ENCODE measurements at places on chromosomes 7 and 10.

GRCh38 chr10:6586501-6586900 lies 6.4 kb upstream of the PRKCQ start:
- DNase-seq: no peak

DNA sequence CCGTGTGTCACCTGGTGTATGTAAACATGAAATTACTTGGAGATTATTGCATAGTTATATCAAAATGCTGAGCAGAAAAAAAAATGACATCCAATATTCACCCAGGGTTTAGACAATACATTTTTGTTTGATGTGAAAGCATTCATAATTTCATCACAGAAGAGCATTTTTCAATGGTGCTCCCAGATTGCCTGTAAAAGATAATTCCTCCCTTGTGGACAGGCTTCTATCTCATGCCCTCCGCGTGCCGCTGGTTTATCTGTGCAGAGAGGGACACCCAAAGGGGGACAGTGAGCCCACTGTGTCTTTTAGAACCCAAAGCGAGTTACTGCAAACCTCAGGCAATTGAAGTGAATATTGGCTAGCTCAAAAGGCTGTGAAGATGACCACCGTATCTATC lies 126.2 kb upstream of the KLF6 start:
- DNase-seq: no peak

GRCh38 chr10:71243756-71244395 lies 31.5 kb downstream of the UNC5B start:
- no peak for DNase-seq

DNA sequence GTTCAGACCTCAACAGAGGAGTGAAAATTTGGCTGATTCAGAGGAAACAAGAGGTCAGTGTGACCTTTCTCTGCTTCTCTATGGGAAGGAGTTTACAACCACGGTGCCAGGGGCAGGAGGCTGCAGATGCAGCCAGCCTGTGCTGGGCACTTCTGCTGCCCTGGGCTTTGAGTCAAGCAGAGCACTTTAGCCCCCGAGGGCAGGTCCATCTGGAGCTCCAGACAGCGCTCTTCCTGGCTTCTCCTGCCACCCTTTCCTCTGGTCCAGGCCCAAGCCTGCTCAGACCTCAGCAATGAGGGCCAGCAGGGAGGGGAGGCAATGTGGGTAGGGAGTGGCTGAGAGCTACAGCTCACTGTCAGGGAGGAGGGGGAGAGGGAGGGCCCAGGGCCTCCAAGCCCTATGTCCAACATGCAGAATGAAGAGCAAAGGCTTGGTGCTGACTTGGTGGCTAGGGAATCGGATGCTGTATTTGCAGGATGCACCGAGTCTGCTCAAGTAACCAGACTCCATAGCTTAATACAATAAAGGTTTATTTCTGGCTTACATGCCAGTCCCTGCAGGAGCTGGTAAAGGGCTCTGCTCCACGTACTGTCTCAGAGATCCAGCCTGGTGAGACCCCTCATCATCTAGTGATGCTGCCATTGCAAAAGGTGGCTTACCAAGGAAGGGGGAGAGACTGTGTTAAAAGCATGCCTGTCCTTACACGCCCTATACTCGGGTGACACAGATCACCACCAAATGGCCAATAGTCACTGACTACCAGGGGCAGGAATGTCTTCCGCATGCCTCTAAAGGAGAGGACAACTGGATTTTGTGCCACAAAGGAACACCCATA lies 481.6 kb downstream of the RPS24 start:
- DNase-seq: no peak

DNA sequence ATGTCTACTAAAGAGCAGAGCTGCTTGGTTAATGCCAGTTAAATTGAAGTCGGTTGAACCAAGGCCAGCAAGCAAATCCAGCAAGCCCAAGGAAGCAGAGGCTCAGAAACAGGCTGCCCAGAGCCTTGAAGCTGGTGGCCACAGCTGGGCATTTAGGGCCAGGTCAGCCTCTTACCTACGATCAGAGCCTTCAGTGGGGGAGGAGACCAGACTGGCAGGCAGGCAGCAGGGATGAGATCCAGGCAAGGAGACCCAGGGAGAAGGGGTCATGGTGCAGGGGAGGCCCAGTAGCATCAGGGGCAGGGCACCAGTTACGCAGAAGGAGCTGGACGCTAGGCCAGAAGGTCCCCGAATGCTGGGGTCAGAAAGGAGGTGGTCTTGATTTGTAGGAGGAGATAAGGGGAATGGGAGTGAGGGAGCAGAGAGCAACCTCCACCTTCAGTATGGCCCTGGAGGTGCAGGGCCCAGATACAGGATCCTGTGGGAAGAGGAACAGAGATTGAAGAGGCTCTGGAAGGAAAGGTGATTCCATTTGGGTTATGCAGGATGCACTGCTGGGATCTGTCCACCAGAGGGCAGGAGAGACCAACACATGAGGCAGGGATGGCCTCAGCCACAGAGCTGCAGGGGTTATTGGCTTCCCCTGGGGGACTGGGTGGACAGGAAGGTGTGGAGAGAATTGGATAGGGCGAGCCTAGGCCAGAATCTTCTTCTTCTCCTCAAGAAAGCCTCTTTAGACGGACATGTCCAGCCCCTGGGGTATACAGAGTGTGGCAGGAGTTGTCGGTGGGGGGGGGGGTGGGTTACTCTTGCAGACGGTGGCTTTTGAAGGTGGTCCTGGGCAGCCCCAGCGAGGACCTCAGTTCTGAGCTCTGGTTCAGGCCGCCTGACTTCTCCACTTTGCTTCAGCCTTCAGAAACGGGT lies 132.6 kb upstream of the PODXL start:
- peak; percentile 45 for DNase-seq

DNA sequence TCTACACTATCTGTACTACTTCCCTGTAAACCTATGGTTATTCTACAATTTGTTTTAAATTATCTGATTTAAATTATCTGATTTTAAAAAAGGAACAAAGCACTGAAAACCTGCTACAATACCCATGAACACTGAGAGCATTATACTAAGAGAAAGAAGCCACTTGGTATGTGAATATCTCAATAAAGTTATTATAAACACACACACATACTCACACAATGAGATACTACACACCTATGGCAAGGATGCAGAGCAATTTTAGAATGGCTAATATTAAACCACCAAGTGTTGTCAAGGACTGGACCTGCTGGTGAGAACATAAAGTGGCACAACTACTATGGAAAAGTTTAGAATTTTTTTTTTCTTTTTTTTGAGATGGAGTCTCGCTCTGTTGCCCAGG lies 82.7 kb downstream of the IGF2BP3 start:
- no peak for DNase-seq

- DNase-seq: no peak
These were observed 508 bp upstream of the TECPR1 start for GRCh38 chr7:98252425-98253054.

GRCh38 chr7:143304938-143305337 lies 11.0 kb upstream of the CLCN1 start:
- DNase-seq: no peak

DNA sequence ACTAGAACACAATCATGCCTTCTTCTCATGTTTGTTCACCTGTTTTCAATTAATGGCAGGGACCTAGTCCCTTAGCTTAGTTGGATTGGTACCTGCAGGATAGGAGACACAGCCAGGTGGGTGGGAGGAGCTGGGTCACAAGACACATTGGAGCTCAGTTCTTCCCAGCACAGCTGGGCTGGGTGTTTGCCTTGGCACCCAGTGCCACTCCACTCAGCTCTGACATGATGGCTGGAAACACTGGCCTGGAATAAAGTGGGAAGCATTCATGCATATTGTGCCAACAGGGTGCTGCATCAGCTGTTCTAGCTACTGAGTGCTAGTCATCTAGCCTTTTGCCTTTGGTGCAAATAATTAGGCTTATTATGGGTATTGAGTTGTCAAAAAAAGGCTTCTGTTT lies 226.1 kb downstream of the PTEN start:
- DNase-seq: no peak

DNA sequence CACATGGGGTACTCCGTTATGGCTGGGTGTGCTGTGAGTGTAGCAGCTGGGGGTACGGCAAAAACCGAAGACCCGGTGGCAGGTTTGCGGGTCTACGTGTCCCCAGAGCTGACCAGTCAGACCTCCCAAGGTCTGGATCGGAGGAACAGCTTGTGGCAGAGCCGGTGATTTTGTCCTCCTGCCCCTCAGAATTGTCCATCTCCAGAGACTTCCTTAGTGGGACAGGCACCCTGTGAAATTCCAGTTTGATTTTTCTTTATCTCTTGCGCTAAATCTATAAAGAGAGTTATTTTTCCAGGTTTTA lies 1.0 kb downstream of the EIF3B start:
- DNase-seq: no peak

DNA sequence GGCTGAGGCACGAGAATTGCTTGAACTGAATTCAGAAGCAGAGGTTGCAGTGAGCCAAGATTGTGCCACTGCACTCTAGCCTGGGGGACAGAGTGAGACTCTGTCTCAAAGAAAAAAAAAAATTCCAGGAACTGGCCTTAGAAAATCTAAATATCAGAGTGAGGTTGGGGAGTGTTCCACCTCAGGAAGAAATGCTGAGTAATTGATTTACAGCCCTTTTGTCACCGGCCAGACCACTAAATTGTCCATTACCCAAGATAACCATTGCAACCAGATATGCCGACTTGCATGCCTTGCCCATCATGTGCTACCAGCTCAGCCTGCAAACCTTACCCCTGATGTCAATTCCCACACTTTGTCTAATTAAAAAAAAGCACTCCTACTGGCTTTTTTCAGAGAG lies 42.4 kb downstream of the CRCP start:
- no peak for DNase-seq

- DNase-seq: peak; percentile 1
These were observed 20.0 kb downstream of the COPG2 start for GRCh38 chr7:130648580-130648979.

DNA sequence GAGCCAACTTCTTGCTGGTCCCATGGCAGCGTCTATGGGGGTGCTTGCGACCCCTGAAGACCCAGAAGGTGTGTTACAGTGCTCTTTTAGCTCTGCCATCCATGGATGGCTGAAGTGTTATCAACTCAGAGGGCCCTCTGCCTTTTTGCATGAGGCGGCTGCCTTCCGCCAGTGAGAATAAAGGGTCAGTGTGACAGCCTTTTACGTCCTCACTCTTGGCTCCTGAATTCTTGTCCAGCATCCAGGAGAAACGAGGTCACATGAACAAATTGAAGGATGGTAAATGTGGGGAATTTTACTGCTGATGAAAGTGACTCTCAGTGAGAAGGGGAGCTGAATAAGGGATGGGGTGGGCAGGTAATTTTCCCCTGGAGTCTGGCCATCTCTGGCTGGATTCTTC lies 24.1 kb downstream of the SSMEM1 start:
- no peak for DNase-seq

DNA sequence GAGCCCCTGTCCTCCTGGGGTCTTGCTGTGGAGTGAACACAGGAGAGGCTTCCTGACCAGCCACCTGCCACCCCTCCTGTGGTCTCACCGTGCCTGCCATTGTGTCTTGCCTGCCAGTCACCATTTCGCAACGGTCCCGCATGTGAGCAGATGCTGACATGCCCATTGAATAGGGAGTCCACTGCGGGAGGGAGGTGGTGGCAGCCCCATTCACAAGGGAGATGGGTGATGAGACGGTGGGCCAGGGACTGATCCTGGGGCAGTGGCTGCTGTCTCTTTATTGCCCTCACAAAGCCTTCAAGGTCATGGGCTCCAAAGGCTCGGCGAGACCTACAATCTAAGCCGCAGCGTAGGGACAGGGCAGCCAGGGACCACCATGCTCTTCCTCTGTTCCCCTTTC lies 76.0 kb upstream of the NPTX2 start:
- DNase-seq: no peak
